ENCODE measurements at places on chromosomes 12 and 14.

GRCh38 chr14:77240336-77240915 is 30.6 kb downstream of the NGB start:
- DNase-seq, result no peak

GRCh38 chr12:105852951-105853350 is 285.8 kb downstream of the NUAK1 start:
- no peak for DNase-seq

- no peak for DNase-seq
Observed at GRCh38 chr12:29992366-29992765, 208.6 kb upstream of the TMTC1 start.

DNA sequence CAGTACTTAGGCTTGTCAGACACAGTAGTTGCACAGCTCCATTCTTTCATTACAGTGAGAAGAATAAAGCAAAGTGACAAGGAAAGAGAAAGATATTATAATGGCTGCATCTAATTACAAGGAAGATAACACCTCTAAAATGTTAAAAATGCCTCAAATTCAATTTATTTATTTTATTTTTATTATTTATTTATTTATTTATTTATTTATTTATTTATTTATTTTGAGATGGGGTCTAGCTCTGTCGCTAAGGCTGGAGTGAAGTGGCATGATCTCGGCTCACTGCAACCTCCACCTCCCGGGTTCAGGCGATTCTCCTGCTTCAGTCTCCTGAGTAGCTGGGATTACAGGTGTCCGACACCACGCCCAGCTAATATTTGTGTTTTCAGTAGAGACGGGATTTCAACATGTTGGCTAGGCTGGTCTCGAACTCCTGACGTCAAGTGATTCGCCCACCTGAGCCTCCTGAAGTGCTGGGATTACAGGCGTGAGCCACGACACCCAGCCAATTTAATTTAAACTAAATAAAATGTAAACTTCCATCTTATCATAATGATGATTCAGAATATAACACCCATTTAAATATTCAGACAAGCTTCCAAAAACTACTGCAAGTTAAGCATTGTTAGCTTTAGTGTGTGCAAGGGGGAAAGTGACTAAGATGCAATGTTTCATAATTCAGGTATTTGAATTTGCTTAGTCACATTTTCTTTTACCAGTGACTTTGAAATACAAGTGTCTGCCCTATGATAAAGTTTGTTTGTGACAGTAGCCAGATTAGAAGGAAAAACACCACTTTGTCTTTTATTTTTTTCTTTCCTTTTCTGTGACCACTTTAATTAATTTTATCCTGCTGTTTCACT is 2.4 kb upstream of the CFAP54 start:
- no peak for DNase-seq

DNA sequence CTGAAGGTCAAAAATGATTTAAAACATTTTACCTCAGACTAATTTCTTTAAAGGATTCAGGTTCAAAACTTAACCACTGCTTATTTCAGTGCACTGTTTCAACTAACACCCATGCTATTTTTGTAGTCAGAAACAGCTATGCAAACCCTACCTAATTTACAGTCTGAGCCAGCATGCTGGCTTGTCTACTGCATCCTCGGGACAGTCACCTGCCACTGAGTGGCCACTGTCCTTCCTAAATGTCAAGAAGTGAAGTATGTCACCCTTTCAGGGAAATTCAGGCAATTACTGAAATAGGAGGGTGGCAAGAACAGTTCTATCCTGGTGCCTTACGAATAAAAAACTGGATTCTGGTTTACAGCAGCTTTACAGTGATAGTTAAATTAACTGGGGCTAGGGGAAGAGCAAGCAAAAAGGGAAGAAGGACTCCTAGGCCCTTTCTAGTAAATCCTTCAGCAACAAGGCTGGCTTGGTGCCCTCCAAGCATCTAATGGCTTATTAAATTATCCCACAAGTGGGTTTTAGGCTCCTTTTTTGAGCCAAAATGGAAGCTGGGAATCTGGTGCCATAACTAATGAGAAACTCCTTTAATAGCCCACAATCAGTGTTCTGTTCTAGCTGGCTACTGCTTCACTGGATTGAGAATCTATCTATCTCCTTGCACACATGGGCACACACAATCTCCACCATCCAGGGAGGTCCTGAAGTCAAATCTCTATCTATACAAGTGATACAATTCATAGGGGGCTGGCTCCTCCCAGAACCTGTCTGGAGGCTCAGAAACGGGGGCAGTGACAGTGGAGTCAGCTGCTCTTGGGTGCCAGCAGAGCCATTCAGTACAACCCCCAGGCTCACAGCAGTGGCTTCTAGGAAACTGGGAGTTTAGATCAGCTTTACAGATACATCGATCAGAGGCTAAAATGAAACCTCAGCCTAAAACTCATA is 43.4 kb downstream of the SH2B3 start:
- no peak for DNase-seq

DNA sequence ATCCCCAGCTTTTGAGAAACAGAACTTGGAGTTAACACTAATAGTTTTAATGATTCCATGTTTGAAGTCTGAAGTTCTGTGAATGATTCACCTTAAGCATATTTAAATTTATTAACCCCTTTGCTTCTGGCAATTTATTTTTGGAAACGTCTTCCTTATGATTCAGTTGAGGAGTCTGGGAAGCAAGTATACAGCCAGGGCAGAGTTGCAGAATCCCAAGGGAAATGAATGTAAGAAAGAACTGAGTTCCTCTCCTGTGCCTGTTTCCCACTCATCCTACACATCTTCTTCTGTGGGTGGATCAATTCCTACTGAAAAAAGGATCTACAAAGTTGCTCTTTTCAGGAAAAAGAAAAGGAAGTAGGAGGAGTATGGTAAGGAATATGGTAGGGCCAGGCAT is 108.2 kb upstream of the CCDC91 start:
- no peak for DNase-seq

GRCh38 chr12:132352896-132353800 is 23.8 kb upstream of the GALNT9 start:
- DNase-seq, result no peak

DNA sequence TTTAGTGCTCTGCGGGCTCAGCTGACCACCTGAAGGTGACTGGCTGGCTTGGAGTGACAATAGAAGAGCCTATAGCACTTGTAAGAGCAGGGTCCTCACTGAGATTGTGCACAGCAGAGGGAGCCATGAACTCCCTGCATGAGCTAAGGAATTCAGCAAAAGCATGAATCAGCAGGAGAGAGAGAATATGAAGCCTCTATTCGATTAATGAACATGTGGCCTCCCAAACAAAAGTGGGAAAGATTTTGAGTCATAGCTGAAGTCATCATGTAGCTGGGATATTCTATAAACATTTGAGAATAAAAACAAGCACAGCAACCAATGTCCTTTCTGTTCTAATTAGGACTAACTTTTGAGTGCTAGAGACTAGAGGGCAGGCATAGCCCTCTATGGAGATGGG is 626.6 kb downstream of the DIO2 start:
- DNase-seq, result no peak

GRCh38 chr14:31877255-31877798 is 199.8 kb upstream of the ARHGAP5 start:
- no peak for DNase-seq

GRCh38 chr14:89178800-89179535 is 238.1 kb downstream of the FOXN3 start:
- DNase-seq, result no peak

- no peak for DNase-seq
Observed at GRCh38 chr14:106506881-106507305, 980.5 kb downstream of the TMEM121 start.

GRCh38 chr12:20656600-20656999 is 38.5 kb upstream of the SLCO1C1 start:
- no peak for DNase-seq

- no peak for DNase-seq
Observed at GRCh38 chr12:131011165-131012079, 57.7 kb downstream of the ADGRD1 start.

DNA sequence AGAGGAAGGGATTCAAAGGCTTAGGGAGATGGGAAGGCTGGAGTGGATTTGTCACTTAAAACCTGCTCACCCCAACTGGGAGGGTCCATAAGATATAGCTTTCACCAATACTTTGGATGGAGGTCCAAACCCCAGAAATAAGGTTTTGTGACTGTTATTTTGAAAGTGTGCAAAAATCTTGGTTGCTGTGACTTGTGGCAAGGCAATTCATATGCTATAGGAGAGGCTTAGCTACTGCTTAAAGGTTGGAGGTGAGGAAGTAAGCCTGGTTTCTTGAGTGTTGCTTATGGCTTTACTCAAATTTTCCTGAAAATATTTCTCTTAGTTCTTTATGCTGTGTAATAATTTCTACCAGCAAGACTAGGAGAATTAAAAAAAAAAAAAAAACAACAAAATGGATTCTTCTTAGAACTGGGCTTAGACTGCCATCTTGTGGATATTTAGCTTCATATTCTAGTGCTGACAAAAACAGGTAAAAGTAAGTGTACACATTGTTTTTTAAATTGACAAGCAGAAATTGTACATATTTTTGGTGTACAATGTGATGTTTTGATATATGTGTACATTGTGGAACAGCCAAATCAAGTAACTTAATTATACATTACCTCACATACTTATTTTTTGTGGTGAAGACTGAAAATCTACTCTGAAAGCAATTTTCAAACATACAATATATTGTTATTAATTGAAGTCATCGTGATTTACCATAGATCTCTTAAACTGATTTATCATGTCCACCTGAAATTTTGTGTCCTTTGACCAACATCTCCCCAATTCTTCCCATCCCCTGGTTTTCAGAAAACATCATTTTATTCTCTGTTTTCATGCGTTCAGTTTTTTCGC is 23.0 kb downstream of the PDE6H start:
- no peak for DNase-seq

DNA sequence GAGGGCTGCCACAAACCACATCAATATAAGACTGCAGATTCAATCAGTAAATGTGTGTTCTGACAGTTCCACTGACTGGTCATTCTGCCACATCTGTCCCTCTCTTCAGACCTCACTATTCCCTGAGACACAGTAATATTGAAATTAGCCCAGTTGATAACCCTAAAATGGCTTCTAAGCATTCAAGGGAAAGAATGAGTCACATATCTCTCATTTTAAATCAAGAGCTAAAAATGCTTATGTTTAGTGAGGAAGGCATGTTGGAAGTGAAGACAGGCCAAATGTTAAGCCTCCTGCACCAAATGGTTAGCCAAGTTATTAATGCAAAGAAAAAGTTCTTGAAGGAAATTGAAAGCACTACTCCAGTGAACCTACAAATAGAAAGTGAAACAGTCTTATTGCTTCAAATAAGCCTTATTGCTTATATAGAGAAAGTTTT is 24.5 kb upstream of the KIF21A start:
- DNase-seq, result no peak

GRCh38 chr12:103997286-103997900 is 31.7 kb downstream of the TDG start:
- no peak for DNase-seq

DNA sequence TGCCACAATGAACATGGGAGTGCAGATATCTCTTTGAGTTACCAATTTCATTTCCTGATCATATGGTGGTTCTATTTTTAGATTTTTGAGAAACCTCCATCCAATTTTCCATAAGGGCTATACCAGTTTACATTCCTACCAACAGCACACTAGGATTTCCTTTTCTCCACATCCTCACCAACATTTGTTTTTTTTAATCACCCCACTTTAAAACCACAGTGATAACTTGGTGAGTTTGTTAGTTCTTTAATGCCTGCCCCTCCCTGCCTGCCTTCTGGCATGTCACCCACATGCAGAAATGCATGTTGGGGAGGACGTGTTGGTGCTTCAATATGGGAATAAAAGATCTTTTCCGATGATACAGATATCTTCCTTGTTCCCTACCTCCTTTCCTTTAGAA is 167.9 kb downstream of the CAND1 start:
- DNase-seq, result no peak

GRCh38 chr12:91094032-91094662 is 17.1 kb downstream of the LUM start:
- no peak for DNase-seq

GRCh38 chr14:26860111-26860510 is 262.3 kb upstream of the NOVA1 start:
- no peak for DNase-seq

GRCh38 chr12:121750507-121750955 is 38.0 kb downstream of the TMEM120B start:
- no peak for DNase-seq

DNA sequence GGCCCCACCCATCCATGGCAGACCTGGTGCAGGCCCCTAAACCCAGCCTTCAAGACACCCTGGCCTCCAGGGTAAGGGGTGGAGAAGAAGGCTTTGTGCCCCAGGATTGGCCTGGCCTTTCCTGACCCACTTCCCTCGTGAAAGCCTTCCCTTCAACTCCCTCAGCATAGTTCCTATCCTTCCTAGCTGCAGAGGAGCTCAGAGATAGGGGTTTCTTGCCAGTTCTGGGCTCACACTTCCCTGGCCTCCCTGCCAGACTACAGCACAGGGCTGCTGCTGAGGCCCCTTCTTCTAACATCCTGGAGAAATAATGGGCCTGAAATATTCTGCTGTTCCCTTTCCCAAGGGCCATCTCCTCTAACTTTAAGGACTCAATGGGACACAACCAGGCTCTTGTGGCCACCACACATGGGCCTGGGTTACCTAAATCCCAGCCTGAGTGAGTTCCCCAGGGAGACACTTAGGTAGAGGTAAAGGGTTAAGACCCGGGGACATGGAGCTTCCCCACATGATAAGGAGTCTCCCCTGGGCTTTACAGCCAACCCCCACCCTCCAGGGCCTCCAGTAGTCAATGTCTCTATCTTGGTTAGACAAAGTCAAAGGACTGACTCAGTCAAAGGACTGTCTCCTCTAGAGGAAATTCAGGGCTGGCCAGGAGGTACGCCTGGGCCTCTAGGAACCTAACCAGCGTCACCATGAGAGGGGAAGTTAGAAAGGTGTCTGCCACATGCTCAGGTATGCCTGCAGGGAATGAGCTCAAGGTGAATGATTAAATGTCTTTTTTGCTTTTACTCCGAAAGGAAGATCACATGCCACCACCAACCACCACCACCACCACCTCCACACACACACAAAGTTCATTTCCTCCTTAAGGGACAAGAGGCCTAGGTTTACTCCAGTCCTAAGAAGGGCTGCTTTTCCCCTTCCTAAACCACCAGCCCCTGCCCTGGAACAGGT is 7.1 kb downstream of the ZFP36L1 start:
- DNase-seq, result no peak

- no peak for DNase-seq
Observed at GRCh38 chr12:117161460-117162166, 28.7 kb downstream of the FBXO21 start.

- DNase-seq, result no peak
Observed at GRCh38 chr12:3487027-3487426, 4.0 kb upstream of the PRMT8 start.

- DNase-seq, result no peak
Observed at GRCh38 chr12:29104516-29104915, 44.6 kb upstream of the FAR2 start.

GRCh38 chr12:3259973-3260372 is 182.8 kb downstream of the TSPAN9 start:
- no peak for DNase-seq

- DNase-seq, result no peak
Observed at GRCh38 chr14:62126879-62127478, 364.8 kb downstream of the SNAPC1 start.

GRCh38 chr12:118061873-118062843 is 1.2 kb upstream of the WSB2 start:
- DNase-seq, result peak; percentile 71

GRCh38 chr14:57865403-57866198 is at the start of gene SLC35F4:
SLC35F4 (minus strand) TSS chr14:57866092.
- DNase-seq, result peak; percentile 64

GRCh38 chr12:51222461-51222860 is 4.6 kb upstream of the POU6F1 start:
- no peak for DNase-seq
